Activated CD4-positive, alpha-beta T cell treated with anti-CD3 and anti-CD28 coated beads for 48 hours (primary cell): ENCODE measurements at places on chromosomes 12 and 14.

GRCh38 chr12:6333566-6333965 is 8.3 kb downstream of the TNFRSF1A start:
- DNase-seq = no peak

DNA sequence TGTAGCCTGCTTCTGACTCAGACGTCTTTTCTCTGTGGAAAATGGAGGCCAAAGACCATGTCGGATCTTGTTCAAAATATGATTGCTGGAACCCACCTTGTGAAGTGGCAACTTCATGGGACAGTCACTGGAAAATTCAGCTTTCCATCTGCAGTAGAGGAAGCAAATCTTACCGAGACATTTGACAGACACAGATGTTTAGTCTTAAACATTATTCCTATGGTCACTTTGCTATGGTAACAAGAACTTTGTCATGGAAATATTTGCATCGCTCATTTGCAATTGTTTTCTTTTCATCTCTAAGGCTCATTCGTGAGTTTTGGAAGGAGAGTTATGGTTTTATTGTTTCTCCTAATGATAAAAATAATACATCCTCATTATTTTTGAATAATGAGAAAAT is 98.3 kb upstream of the HIF1A start:
- DNase-seq = no peak

- DNase-seq = no peak
These were observed 319.9 kb downstream of the TMEM121 start for GRCh38 chr14:105846312-105846711.

DNA sequence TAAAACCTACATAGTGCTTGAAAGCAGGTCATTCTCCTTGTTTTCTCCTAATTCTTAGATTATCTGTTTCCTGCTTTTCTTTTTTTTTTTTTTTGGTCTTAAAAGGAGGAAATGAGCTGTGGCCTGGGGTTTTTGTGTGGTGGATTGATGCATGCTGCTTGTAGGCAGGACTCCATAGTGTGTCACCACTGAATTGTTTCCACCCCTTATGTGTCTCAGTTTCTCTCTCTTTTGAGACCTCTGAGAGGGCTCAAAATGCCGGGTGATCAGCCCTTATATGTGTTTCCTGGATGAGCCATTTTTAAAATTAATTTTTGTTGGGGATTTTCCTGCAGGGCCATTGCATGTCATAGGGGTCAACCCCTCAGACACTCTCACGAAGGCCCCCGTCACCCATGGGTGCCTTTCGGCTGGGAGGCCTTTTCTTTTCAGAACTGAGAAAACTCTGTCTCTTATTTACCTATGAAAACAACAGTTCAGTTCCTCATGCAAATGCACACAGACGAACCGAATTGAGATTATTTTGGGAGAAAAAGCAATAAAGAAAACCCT is 32.0 kb upstream of the LRRK2 start:
- DNase-seq = no peak

- DNase-seq = no peak
These were observed 8.3 kb downstream of the TSPAN11 start for GRCh38 chr12:30934811-30935210.

DNA sequence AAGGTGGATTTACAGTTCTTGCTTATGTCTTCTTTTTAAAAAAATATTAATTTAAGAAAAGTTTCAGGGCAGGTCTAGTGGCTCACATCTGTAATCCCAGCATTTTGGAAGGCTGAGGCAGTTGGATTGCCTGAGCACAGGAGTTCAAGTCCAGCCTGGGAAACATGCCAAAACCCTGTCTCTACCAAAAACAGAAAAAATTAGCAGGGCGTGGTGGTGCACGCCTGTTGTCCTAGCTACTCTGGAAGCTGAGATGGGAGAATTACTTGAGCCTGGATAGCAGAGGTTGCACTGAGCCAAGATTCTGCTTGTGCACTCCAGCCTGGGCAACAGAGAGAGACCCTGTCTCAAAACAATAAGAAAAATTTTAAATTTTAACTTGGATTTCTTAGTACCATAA is 5.4 kb upstream of the TAS2R46 start:
- DNase-seq = no peak

DNA sequence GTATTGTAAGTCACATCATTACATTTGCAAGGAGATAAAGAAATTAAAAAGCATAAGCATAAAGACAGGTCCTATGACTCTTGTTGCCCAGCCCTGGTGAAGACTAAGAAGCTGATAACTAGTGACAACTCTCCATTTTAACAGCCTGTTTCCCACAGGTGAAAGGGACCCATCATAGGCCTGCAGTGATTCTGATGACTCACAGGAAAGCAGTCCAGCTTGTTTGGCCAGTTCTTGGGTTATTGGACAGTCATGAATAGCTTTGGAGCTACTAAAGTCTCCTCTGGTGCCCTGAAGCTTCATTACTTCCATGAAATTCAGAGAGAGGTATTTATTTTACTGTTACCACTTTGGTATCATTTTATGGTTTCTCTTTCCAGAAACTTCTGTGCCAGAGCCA is 55.5 kb upstream of the DYRK2 start:
- no peak for DNase-seq

DNA sequence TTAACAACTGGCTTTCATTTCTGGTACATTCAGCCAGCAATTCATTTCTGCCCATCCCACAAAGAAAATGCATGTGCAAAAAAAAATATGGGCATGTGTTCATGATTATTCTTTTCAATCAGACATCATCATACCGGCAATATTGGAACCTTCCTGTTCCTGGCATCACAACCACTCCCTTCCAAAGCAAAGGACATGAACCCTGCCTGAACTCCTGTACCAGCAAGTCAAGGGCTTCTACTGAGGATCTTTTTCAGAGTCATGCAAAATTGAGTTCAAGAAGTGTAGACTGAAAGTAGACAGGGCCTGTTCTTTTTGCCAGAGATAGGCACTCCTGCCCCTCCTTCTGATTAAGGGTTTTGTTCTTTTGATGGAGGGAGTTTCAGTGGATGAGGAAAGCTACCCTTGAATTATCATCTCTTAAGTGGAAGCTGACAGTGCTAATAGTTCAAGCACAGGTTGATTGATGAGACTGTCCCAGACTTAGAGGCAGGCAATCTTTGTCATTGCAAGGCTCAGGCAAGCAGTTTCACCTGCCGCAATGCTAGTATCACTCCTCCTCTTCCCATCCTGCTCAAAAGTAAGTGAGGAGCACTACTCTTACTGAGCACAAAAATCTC is 22.3 kb upstream of the DIO2 start:
- no peak for DNase-seq

GRCh38 chr14:62179367-62180018 is 417.3 kb downstream of the SNAPC1 start:
- DNase-seq = peak; percentile 50

DNA sequence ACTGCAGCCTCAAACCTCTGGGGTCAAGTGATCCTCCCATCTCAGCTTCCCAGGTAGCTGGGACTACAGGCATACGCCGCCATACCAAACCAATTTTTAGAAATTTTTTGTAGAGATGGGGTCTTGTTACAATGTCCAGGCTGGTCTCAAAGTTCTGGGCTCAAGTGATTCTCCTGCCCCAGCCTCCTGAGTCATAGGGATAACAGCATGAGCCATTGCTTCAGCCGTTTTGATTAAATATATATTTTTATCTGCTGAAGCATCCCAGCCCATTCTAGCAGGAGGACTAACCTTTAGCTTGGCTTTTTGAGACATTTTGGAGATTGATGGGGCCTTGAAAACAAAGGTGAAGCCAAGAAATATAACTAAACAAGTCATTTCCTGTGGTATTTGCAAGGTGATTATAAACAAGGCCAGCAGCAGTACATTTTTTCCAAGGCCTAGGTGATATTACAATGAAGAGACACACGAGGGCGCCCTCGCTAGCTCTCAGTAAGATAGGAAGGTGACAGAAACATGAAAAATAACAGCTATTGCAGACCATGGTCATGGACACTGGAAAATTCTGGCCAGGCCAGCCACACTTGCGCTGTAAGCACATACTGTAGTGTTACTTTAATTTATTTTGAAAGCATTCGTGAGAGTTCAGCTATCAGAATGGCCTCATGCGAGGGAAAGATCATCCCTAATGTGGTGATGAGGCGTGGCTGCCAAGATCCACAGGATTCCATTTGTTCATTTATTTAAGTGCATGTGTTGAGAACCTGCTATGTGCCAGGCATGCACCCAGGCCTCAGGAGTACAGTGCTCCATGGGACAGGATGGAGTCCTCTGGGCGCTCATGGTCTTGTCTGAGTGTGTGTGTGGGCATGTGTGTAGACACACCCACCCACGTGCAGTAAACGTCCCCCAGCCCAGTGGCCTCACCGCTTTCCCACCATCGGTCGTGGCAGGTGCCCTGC is 63.5 kb downstream of the DGLUCY start:
- peak; percentile 73 for DNase-seq

DNA sequence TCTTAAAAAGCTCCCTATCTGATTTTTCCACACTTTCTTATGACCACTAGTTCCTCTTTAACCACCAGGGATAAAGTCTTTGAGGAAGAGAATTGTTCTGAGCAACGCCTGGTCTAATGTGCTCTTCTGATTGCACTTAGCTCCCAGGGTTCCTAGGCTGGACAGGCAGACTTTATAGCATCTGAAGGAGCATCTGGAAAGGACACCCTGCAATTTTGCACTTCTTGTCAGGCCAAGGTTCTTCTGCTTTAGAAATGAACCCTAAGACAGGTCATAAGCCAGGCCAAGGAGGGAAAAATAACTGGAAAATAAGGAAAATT is 126.3 kb downstream of the KTN1 start:
- no peak for DNase-seq
